CD4-positive, CD25-positive, alpha-beta regulatory T cell (primary cell): ENCODE measurements at places on chromosomes 12 and 14. TPM values are rescaled to one million over a fixed set of nuclear protein-coding genes. Genes with fewer than 3 reads are reported as not detected.

DNA sequence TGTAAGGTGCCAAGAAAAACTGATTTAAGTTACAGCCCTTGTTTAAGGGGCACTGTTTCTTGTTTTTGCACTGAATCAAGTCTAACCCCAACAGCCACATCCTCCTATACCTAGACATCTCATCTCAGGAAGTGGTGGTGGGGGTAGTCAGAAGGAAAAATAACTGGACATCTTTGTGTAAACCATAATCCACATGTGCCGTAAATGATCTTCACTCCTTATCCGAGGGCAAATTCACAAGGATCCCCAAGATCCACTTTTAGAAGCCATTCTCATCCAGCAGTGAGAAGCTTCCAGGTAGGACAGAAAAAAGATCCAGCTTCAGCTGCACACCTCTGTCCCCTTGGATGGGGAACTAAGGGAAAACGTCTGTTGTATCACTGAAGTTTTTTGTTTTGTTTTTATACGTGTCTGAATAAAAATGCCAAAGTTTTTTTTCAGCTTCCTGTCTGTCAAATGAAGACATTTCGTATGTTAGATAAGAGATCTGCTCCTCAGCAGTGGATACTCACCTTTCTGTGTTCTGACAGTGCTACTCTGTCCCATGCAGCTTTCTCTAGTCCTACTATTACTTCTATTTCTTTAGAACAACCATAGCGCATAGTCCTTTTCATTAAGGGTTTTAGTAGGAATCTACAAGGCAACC is 1.2 kb upstream of the PA2G4 start:
- peaks cover 16% of the 10 kb centered on the region for H3K36me3 ChIP-seq
- H3K4me3 ChIP-seq = peak overlapping the region; percentile 76
- peak overlapping the region; percentile 89 for H3K27ac ChIP-seq
- H3K27me3 ChIP-seq = no peaks in the 10 kb centered on the region
- peak; percentile 62 for DNase-seq

- no peaks in the 10 kb centered on the region for H3K36me3 ChIP-seq
- no peaks in the 10 kb centered on the region for H3K27me3 ChIP-seq
- H3K4me1 ChIP-seq = no peaks in the 10 kb centered on the region
These were observed 24.7 kb downstream of the ITPK1 start for GRCh38 chr14:93090826-93091555.

DNA sequence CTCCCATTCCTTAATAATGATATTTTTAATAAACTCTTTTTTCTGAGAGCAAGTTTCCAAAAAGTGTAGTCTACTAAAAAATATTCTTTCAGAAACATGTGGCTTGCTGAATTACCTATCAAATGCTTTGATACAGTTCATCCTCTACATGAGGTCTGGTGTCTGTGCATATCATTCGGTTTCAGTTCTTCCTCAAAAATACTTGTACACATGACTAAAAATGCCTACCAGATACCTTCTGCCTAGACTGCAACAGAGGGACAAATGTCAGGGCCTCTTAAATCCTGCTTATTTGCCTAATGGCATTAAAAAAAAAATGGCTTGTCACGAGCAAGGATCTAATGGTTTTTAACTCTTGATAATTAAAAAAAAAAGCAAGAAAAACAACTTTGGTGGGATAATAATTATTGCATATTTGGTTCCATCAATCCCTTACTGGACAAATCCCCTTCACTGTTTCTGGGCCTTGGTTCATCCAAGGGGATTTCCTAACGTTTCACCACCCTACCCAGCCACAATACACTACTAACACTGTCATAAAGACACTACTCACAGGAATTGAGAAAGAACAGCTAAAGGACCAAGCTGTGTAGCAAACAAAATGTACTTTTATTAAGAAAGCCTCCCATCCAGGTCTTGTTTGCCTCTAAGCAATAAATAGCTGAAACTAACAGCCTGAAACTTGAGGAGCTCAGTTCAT is 45.7 kb downstream of the PARP11 start:
- H3K4me3 ChIP-seq = no peak overlapping the region
- no peak overlapping the region for H3K27ac ChIP-seq
- peaks cover 35% of the 10 kb centered on the region for H3K36me3 ChIP-seq
- H3K4me1 ChIP-seq = no peaks in the 10 kb centered on the region
- no peak for DNase-seq

DNA sequence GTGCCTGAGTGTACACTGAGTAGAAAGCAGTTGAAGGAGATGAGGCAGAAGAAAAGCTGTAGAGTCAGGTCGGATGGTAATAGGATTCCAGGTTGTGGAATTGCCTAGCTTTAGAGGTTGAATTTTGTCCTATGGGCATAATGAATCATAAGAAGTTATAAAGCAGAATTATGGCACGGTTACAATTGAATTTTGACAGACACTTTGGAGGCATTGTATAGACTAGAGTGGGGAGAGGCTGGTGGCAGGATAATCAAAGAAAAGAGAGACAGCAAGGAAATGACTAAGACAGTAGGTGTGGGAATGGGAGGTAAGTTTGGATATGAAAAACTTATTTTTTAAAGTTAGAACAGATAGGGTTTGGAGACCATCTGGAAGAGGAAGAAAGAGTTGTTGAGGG is 102.6 kb downstream of the NTN4 start:
- no peaks in the 10 kb centered on the region for H3K36me3 ChIP-seq
- H3K4me3 ChIP-seq = no peak overlapping the region
- DNase-seq = no peak
- H3K27ac ChIP-seq = no peak overlapping the region

The SMIM41 gene
- polyA plus RNA-seq = not detected

The WSCD2 gene
- 0.23 TPM for polyA plus RNA-seq

The GYS2 gene
- polyA plus RNA-seq = not detected

The ADAMTS20 gene
- not detected for polyA plus RNA-seq

The CD163 gene
- polyA plus RNA-seq = not detected
